NCI-H524 (cell line): ENCODE measurements at places on chromosomes 2 and 18.
A peak's percentile ranks its signal among the peaks of the same experiment; 100 is the strongest.

DNA sequence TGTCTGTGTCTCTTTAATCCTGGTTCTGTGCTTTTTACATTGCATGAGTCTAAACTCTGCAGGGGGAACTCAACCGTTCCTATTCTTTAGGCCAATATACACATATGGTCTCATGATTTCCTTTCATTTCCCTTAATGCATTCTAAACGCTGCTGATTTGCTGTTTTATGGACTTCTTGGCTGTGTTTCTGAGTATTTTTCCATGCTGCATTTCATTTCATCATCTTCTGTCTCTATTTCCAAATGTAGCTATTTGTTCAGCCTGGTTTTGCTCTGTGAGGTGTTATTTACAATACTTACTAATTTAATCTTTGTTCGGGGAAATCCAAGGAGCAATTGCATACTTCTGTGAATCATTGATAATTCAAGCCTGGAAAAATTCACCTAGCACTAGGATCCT is 897.2 kb downstream of the TSN start:
- no peak for DNase-seq

- DNase-seq, result no peak
Observed at GRCh38 chr18:34358923-34359322, 134.2 kb upstream of the NOL4 start.

GRCh38 chr2:1817256-1818051 is 73.1 kb upstream of the PXDN start:
- peak; percentile 33 for DNase-seq

GRCh38 chr18:25516747-25517498 is 165.0 kb upstream of the ZNF521 start:
- peak; percentile 0 for DNase-seq

DNA sequence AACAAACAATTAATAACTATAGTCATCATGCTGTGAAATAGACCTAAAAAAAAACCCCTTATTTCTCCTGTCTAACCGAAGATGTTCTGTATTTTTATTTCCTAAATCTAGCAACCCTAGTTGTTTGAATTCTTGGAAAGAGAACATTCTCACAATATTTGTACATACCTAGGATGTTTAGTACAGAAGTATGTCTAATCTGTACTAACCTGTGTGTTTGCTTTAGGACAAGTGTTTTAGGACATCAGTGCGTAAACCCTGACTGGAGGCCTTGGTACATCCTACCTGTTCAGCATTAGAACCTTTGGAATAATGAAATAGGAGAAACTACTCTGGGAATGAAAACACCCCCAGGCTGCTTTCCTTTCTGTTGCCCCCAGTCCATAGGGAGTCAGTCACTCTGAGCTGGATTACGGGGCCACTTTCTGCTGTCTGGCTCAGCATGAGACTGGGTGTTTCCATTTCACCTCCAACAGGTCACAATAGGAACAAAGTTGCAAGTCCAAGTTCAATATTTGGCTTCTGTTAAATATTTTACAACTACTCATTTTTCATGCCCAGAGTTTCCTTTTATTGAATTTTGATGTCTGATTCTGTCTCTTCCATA is 114.7 kb downstream of the MTX2 start:
- DNase-seq, result no peak

DNA sequence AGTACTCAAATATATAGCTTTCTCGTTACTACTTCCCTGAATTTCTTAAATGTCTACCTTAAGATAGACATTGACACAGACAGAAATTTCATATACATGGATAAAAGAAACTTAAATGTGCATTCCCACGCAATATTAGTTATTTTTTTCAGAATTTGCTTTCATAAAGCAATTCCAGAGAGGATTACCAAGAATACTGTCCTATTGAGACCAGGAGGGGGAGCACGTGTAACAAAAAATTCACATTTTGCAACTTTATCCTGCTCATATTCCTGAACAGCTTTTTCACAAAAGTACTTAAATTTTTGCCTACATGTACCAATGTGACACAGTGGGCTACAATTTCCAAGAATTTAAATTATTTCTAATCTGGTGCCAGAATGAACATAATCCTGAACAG is 30.7 kb upstream of the ERCC3 start:
- DNase-seq, result peak; percentile 39

DNA sequence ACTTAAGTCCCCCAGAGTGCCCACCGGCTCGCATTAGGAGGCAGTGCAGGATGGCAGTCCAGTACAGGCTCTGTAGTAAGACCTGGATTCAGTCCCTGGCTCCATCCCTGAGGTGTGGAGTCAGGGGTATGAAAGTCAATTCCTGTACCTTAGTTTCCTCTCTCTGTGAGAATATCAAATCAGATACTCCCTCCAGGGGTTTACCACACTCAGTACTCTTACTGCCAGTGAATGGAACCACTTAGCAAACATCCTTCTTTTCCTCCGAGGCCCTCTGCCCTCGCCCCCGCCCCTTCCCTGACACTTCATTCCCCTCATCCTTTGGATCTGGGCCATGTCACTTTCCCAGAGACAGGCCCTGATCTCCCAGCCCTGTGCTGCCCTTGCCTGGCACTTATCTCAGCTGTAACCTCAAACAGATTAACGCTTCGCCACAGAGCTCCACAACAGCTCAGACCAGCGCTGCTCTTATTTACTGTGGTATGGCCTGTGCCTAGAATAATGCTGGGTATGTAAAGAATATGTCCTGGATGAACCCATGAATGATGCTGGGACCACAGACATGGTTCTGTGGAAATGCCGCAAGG is 159.0 kb upstream of the TMEM200C start:
- DNase-seq, result no peak

GRCh38 chr18:23850215-23850614 is 161.0 kb downstream of the LAMA3 start:
- DNase-seq, result no peak

DNA sequence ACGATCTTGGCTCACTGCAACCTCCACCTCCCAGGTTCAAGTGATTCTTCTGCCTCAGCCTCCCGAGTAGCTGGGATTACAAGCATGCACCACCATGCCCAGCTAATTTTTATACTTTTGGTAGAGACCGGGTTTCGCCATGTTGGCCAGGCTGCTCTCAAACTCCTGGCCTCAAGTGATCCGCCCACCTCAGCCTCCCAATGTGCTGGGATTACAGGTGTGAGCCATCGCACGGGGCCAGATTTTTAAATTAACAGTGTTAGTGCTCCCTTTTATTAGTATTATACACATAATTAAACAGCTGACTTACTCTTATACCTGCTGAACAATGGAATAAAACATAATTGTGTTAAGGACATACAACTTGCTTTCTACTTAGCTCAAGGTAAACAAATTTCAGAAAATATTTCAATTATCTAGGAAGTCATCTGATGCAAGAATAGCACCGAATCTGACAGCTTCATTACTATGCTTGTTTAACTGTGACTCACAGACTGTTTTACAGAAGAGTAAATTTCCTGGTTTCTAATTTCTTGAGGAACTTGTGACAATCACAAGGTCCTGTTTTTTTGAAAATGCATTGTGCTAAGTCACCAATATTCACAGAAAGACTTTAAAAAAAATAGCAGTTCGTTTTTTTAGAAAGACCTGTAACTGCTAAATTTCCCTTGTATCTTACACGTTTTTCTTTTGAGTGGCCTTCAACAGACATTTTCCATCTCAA is 51.2 kb downstream of the SPIRE1 start:
- no peak for DNase-seq

- no peak for DNase-seq
Observed at GRCh38 chr2:166269322-166269721, 106.4 kb downstream of the SCN9A start.

- DNase-seq, result no peak
Observed at GRCh38 chr2:176648700-176649297, 379.6 kb downstream of the MTX2 start.

GRCh38 chr2:157856187-157856515 is 20.0 kb downstream of the ACVR1 start:
- DNase-seq, result no peak

DNA sequence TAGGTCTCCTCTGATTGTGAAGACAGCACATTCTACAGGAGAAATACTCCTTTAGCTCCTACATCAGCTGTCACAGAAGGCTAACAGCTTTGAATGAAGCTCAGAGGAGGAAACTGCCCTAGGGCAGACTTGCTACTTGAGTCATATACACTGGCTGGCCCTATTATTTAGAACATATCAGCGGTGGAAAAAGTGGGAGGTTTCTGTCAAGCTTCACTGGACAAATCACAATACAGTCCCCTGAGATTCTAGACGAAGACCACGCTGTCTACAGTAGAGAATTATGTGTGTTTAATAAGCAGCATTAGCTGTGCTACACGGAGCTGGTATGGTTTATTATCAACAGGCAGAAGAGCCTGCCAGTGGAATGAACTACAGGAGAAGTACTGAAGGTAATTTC is 230.9 kb upstream of the FSIP2 start:
- no peak for DNase-seq

- DNase-seq, result no peak
Observed at GRCh38 chr18:57807336-57808117, 4.4 kb upstream of the ATP8B1 start.

- DNase-seq, result no peak
Observed at GRCh38 chr2:226888378-226888965, 52.6 kb downstream of the RHBDD1 start.

DNA sequence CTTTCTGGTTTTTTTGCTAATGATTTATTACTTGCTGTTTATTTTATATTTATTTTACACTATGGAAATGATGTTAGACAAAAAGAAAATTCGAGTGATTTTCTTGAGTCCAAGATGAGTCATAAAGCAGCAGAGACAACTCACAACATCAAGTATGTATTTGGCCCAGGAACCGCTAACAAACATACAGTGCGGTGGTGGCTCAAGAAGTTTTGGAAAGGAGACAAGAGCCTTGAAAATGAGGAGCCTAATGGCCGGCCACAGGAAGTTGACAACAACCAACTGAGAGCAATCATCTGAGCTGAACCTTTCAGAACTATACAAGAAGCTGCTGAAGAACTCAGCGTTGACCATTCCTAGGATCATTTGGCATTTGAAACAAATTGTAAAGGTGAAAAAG is 594.1 kb downstream of the SATB2 start:
- no peak for DNase-seq

DNA sequence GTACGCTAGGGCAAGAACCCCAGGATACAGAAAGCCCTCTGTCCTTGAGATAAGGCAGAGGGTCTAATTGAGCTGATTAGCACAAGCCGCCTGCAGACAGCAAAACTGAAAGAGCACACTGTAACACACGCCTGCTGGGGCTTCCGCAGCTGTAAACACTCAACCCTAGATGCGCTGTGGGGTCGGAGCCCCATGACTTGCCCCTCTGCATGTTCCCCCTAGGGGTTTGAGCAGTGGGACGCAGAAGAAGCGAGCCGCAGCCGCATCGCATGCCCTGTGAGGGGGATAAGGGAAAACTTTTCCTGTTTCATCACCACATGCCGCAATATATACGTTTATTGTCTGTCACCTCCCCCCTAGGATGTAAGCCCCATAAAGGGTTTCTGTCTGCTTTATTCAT is 384.6 kb downstream of the PLCL1 start:
- no peak for DNase-seq

DNA sequence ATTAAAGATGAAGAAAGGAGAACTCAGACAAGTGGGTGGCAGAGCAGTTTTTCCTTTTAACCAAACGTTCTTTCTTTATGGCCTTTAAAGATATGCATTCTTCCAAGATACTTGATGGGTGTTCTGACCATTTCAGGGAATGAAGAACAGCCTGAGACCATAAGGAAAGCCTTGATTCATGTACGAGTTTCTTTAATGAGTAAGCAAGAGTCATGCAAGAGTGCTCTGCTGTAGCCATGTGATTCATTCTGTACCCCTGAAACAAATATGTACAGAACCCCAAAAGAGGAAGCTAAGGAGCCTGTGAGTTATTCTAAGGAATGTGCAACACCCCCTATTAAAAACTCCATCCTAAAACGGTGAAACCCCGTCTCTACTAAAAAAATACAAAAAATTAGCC is 372.8 kb downstream of the MTX2 start:
- DNase-seq, result no peak

DNA sequence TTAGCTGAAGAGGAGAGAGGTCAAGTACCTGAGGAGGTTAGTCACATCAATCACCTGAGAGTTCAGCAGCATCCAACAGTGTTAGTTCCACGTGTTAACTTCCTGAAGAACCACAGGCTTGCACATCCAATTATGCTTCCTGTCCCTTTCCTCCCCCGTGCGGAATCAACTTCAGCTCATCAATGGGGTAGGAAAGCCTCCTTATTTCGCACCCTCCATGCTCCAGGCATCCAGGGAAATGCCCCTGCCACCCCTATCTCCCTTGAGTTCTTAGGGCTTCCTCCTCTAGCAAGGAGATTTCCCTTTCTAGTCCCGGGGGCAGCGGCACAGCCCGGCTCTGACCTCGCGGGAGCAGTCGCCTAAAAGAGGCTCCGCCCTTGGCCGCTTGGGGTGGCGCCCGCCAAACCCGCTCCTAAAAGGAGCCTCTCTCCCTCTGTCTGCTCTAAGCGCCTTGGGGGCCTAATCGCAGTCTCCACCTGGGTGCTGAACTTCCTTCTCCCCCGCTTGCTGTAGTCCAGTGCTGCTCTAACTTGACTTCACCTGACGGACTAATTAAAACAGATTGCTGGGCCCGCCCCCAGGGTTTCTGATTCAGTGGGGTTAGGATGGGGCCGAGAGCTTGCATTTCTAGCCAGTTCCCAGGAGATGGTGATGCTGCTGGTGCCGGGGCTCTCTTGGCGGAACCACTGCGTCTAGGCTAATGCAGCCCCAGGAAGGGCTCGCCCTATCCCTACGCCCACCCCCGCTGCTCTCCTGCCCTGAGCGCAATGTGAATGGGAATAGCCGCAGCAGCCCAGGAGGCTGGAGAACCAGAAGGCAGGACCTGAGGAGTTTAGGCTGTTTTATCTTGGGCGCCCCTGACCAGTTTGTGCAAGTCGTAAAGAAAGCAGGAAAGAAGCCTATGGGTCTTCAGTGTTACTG is 3.4 kb upstream of the TET3 start:
- DNase-seq, result peak; percentile 80

DNA sequence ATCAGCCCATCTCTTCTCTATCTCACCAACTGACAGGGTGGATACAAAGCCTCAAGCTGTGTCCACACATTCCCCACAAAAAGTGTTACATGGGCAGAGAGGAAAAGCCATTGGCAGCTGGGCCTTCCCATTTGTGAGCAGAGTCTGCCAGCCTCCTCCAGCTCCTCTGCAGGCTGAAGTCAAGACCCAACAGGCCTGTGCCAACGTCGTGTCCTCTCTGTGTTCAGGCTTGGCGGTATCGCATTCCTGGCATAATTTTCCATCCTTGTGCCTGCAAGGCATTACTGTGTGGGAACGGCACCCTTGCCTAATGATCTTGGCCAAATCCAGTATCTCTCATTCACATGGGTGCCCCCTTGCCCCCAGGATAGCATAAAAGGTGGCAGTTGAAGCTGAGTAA is 41.5 kb upstream of the APCDD1 start:
- DNase-seq, result no peak

DNA sequence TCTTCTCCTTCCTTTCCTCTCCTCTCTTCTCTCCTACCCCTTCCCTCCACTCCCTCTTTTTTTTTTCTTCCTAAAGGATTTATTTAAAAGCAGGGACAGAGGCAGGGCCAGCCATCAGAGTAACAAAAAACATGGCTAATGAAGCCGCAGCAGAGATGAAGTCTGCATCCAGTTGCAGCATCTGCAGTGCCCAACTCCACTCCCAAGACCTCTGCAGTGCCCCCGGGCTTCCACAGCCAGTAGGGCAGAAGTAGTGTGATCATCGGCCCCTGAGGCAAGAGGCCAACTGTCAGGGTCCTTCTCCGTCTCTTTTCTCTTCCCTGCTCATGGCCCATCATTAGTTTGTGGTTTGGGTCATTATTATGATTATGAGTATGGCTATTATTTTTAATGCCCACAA is 4.2 kb upstream of the EGR4 start:
- peak; percentile 41 for DNase-seq
